ENCODE measurements at places on chromosomes 16 and 17.
A peak's percentile ranks its signal among the peaks of the same experiment; 100 is the strongest.

- DNase-seq, result peak; percentile 94
Observed at GRCh38 chr17:76385892-76386786, 1.7 kb downstream of the SPHK1 start.

DNA sequence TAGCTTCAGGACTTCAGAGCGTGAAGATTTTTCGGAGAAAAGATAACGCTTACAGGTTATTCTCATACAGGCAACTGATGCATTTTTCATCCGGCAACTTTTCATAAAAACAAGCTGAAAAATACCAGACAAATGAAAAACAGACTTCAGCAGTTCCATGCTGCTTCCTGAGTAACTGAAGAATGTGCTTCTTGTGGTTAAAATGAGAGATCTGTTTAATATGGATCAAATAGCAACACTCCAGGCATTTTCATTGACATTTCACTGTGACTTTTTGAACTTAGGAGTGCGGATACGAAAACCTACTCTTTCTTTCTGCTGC is 705 bp upstream of the PITPNC1 start:
- no peak for DNase-seq

GRCh38 chr17:31631766-31632165 is 227.3 kb downstream of the COPRS start:
- DNase-seq, result no peak

DNA sequence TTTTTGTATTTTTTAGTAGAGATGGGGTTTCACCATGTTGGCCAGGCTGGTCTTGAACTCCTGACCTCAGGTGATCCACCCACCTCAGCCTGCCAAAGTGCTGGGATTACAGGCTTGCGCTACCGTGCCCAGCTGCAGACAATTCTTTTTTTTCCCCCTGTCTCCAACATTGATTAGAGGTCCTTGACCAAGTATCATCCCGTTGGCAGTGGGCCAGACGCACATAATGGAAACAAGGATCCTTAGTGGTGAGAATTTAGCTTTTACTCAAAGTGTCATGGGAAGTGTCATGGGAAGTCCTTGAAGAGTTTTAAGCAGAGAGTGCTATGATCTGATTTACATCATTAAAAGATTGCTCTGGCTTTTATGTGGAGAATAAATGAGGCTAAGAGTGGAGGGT is 2.1 kb upstream of the FBXO47 start:
- DNase-seq, result no peak

GRCh38 chr16:21056396-21056795 is 94.2 kb downstream of the DNAH3 start:
- no peak for DNase-seq

DNA sequence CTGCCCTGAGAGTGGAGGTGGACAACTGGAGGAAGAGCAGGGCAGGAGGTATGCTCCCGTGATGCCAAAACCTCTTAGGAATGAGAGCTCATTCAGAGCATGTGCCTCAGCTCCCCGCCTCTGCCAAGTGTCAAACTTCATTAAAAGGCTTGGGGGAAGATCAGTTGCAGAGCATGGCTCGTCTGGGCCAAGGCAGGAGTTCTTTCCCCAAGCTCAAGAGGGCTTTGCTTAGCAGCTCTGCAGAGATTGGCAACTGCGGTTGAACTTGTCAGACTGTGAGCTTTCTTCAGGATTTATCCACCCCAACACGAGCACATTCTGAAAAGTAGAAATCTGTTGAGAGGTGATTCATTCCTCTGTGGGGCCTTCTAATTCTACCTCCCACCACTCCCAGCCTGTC is 248.1 kb downstream of the HS3ST3A1 start:
- no peak for DNase-seq

DNA sequence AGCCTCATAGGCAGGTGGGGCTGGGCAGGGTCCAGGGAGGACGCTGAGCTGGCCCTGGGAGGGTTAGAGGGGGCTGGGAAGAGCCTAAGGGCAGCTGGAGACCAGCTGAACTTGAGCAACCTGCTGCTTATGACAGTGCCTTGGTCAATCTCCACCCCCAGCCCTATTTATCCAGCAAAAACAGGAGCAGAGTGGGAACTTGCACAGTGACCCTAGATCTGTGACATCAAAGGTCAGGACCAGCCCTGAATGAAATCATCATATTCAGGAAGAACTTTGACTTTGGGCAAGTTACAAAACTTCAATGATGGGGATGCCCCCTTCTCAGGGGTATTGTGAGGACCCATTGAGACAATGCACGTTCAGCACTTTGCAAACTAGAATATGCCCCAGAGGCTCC is 9.4 kb downstream of the CD300LF start:
- no peak for DNase-seq

DNA sequence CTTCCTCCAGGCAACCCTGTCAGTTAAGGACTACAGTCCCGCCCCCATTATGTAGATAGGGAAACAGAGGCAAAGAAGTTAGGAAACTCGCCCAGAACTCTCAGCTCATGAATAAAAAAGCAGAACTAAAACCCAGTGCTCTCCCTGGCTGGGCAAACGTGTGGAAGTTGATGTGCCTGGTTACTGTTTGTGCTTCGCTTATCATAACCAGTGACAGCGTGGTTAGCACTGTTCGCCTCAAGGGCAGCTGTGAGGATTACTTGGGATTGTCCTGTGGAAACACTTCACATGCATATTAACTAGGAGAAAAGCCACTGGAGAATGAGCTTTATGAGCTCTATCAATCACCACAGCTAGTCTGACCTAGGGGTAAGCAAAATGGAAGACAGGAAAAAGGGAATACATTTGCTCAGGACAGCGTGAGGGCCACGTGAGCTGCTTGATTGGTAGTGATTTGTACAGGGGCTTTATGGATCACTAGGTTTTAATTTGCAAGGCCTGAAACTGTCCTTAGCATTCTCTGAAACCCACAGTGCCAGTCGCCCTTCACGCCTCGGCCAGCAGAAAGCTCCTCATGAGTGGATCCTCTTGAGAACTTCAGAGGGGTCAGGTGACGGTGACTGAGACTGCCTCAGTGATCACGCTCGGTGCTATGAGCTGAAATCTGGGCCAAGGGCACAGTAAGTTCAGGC is 19.9 kb downstream of the CYB5D2 start:
- no peak for DNase-seq

- no peak for DNase-seq
Observed at GRCh38 chr17:39966771-39967170, 4.0 kb downstream of the GSDMA start.

- no peak for DNase-seq
Observed at GRCh38 chr17:53950858-53951250, 128.1 kb downstream of the KIF2B start.

GRCh38 chr17:70238228-70238627 is 68.9 kb downstream of the KCNJ2 start:
- no peak for DNase-seq

DNA sequence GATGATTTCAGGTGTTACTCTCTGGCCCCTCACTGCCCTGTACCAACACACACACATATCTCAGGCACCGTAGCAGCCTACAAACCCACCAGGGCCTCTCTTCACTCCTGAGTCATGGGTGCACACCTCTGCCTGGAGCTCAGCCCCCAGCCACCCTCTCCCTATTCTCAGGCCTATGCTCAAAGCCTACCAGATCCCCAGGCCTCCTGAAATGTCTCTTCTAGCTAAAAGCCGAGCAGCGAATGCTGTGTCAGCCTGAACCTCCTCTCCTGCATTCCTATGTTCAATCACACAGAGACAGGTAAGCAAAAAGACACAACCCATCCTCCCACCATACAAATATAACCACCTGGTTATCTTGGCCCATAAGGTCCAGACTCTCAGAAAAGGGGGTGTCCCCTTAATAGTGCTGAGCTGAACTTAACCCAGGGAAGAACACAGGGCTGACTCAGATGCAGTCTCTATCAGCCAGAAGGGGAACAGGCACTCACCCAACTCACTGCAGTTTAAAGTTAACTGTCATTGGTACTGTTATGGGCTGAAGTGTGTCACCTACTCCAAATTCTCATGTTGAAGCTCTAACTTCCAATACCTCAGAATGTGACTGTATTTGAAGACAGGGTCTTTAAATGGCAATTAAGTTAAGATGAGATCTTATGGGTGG is 62.0 kb upstream of the TEKT3 start:
- DNase-seq, result no peak

Data from activated CD8-positive, alpha-beta memory T cell treated with anti-CD3 and anti-CD28 coated beads for 24 hours (primary cell).